ENCODE measurements at places on chromosomes 2 and 18.
A peak's percentile ranks its signal among the peaks of the same experiment; 100 is the strongest.

DNA sequence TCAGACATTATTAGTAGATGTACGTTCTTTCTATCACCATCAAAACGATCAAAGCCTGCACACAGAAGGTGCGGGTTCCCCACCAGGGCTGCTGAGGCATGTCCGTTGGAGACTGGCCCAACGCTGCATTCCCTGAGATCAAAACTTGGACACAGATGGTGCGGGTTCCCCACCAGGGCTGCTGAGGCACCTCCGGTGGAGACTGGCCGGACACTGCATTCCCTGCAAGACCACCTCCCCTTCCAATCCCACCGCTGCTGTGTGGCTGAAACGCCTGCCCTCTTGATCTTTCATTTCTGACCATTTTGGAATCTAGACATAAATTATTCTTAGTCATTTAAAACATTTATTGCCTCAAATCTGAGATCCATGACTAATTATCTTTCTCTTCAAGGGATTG is 254.2 kb upstream of the SALL3 start:
- no peak for DNase-seq

GRCh38 chr18:76345901-76346300 is 149.1 kb downstream of the ZNF516 start:
- no peak for DNase-seq

- no peak for DNase-seq
Observed at GRCh38 chr18:62898359-62898758, 183.0 kb downstream of the PHLPP1 start.

DNA sequence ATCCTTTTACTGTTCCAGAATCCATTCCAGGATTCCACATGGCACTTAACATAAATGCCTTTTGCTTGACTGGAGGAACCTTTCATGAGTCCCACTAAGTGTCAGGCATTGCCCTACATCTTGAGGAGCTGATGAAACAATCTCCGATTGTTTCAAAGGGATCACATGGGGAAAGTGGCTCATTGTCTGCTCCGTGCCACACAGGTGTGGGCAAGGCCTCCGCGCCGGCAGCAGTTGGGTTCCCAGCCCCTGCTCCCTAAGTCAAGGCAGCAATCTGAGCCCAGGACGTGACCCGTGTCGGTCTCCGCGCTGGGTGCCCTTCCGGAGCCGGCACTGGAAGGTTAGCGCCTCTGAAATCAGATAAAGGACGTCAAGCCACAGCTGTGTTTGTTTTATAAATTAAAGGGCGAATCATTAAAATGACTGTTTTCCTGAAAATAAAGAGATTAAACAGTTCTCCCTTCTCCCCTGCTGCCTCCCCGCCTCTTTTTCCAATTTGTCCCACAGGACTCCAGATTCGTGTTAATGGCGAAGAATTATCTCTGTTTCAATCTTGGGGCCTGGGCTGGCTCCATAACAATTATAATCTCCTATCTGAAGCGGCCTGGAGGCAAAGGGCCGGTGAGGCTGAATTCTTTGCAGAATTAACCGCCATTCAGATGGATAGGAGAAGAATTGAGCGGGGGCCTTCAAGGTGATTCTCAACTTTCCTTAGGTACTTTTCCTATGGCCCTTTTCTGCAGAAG is 84.3 kb upstream of the FZD7 start:
- DNase-seq = peak; percentile 76

- DNase-seq = peak; percentile 20
Observed at GRCh38 chr2:49914281-49914680, 760.0 kb upstream of the FSHR start.

- DNase-seq = no peak
Observed at GRCh38 chr2:43482961-43483360, 112.9 kb downstream of the THADA start.

DNA sequence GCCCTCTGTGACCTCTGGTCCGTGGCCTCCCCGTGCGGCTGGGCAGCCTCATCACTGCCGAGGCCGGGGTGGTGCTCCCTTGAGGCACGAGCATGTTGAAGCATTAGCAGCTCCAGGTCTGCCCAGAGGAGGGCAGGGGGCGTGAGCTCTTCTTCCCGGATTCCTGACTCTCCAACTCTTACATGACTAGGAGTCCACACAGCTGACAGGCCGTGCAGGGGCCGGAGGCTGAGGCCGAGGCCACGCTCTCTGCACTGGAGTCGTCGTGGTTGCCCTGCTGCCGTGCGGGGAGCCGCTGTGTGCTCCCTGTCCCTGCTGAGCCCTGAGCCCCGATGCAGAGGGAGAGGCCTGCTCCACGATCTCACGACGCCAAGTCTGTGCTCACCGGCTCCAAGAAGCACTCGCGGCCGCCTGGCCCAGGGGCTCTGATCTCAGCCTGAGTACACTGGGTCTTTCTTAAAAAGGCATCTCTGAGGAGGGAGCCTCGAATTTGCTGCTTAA is 19.4 kb upstream of the KCNG2 start:
- DNase-seq = no peak

- no peak for DNase-seq
Observed at GRCh38 chr2:180733330-180733729, 247.1 kb upstream of the UBE2E3 start.

DNA sequence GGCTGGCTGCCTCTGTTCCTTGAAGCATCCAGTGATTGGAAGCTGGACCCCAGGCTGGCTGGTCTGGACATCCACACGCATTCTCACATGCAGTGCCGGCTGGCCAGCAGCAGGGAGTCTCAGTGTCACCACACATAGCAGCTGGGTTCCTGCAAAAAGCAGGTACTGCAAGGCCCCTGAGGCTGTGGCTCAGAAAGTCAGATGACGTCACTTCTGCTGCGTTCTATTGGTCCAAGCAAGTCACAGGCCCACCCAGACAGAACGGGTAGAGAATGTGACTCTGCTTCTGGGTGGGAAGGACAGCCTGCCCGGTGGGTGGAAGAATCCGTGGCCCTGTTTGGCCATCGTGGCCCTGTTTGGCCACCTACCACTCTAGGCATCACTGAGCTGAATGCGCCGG is 51.3 kb upstream of the SPP2 start:
- DNase-seq = no peak

- no peak for DNase-seq
Observed at GRCh38 chr2:66805016-66805865, 370.3 kb downstream of the MEIS1 start.

- DNase-seq = no peak
Observed at GRCh38 chr2:61928826-61929461, 23.5 kb downstream of the COMMD1 start.

GRCh38 chr18:61734396-61734795 is 158.4 kb downstream of the RNF152 start:
- DNase-seq = no peak

- no peak for DNase-seq
Observed at GRCh38 chr18:25832001-25832604, 258.3 kb downstream of the SS18 start.

DNA sequence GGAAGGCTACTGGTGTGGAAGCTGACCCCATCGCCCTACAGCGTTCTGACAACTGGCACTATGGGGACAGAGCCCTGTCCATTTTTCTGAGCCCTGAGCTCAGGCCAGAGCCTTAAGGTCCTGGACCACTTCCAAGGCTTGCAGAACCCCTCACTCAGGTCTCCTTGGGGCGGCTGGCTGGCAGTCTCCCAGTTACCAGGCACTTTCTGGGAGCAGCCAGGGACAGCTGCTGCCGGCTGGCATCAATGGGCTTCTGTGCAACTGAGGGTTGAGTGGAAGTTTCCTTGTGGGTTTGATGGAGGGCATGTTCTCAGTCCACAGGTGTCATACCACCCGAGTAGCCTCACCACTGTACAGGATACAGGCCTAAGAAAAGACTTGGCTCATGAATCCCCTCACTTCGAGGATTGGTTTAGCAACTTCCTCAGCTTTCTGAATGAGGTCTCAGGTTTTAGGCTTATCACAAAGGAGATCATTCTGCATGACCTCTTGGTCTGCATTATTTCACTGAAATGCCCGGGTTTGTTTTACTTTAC is 27.4 kb upstream of the WIPF1 start:
- no peak for DNase-seq
